ENCODE measurements at places on chromosomes 12 and 14.

GRCh38 chr14:21238823-21239518 lies 30.3 kb downstream of the HNRNPC start:
- no peak for DNase-seq

DNA sequence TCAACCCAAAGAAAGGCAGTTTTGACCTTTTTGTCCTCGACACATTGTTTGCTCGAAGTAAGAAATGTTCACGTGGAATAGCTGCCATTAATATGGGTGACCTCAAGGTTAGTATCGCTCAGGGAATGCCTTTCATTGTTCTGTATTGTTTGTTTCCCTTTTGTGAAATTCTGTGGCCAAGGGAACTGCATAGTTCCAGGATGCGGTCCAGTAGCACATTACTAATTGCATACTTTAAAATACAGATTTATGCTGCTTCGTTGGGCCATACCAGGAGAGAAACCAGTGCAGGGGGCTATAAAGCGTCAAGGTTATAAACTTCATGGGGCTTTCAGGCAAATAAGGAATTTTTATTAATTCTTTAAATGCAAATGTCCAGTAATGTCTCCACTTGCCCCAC lies 73.3 kb upstream of the USP44 start:
- no peak for DNase-seq

- DNase-seq = peak; percentile 69
These were observed 619.8 kb upstream of the TBX3 start for GRCh38 chr12:115303723-115304309.

DNA sequence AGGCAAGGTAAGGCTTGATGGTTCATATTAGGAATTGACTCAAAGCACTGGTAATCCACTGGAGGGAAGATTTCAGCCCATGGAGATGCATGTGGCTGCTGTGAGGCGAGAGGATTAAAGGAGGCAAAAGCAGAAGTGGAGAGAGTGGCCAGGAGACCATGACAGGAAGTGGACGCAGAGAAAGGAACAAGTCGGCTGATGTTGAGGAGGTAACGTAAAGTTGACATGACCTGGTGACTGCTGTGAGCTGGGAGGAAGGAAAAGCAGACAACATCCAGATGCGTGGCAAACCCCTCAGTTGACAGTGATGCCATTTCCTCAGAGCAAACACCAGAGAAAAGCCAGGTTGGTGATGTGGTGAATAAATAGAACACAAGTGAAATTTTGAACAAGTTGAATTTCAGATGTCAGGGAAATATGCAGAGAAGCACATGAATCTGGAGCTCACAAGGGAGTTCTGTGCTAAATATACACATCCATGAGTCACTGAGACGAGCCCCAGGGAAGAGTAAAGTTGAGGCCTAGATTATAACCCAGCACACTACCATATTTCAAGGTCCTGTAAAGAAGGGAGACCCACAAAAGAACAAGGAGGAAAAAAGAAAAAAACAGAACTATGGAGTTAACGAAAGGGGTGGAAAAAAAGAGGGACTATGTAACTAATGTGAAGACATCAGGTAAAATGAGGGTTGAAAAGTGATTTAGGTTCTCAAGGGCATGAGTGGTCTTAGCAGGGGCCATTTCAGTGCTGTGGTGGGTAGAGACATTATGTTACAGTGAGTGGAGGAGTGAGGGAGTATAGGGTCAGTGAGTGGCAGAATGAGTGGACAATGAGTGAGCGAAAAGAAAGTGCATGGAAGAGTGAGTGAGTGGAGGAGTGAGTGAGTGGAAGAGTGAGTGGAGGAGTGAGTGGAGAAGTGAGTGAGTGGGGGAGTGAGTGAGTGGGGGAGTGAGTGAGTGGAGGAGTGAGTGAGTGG lies 61.6 kb upstream of the GZMB start:
- DNase-seq = no peak

GRCh38 chr12:14845350-14845750 lies 2.0 kb upstream of the ART4 start:
- peak; percentile 65 for DNase-seq

- no peak for DNase-seq
These were observed 11.4 kb downstream of the MANSC1 start for GRCh38 chr12:12338527-12339168.

- no peak for DNase-seq
These were observed 484.8 kb downstream of the EGLN3 start for GRCh38 chr14:33465846-33466700.

DNA sequence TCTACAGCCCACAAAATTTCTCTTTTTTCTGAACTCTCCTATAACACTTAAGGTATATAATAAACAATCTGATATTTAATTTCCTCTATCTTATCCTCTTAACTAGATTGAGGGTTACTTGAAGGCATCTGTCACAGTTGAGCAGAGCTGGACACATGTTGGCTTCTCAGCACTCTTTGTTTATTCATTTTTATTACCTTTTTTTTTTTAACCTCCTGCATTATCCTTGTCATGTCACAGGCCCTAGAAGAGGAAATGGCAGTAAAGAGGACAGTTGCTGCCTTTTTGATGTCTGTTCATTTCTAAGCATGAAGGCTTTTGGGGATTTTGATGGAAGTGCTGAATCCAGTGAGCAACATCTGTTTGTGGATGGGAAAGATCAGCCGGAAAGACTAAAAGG lies 32.5 kb upstream of the EVL start:
- DNase-seq = no peak
